ENCODE measurements at places on chromosomes 5 and 9.

DNA sequence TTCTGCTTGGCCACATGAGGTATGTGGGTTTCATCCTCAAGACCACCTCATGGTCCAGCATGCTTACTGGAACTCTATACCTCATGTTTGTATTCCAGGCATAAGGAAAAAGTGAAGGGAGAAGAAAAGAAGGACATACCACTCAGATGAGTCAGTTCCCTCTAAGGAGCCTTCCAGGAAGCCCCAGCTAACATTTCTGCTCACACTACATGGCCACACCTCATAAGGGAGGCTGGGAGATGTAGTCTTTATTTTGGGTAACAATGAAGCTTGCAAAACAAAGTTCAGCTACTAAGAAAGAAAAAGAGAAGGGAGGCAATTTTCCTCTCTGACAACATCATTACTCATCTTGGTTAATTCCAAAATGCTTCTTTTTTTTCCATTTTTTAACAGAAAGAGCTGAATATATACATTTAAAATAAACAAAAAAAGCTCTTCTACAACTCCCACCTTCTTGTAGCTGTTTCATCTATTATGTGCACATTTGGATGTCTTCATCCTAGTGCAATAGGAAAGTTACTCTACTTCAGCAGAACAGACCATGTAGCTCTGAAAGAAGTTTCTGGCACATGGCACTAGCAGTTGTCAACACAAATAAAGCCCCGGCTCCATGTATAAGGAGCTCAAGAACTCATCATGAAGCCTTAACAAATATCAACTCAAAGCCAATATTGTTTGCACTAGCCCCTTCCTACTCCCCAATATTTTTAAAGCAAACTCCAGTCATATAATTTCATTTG is 123.6 kb upstream of the CCDC112 start:
- no peak for DNase-seq

DNA sequence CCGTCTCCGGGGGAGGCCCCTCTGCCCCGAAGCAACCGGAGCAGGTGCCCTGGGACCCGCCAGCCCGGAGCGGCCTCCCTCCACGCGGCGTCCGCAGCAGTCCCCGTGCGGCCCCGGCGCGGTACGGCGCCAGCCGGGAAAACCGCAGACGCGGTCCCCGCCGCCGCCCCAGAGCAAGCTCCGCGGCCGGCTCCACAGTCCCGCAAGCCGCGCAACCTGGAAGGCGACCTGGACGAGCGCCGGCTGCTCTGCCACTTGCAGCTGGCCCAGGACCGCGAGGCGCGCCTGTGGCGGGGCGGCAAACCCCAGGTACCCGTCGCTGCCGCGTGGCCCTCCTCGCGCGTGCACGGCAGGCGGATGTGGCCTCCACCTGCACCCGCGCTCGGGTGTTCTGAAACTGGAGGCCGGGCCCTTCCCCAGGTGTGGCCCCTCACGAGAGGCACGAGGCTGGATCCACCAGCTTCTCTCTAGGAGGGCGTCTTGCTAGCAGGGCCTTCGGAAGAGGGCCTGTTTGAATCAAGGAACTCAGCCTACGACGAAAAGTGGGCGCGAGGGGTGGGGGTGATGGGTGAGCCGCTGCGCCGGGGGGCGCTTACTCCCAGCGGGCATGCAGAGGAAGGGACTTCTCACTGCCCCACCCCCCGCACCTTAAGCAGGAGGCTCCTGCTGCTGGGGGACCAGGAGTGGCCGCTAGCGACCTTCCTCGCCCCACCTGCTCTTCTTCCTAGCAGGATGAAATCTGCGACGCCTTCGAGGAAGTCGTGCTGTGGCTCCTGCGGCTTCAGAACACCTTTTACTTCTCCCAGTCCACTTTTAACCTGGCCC is 602 bp downstream of the CCNI2 start:
- DNase-seq: no peak

GRCh38 chr5:104456122-104456521 is 893.5 kb upstream of the NUDT12 start:
- no peak for DNase-seq

- DNase-seq: no peak
Measured at GRCh38 chr9:92562461-92562967, 26.7 kb upstream of the ECM2 start.

- DNase-seq: no peak
Measured at GRCh38 chr5:83864652-83865051, 144.0 kb upstream of the HAPLN1 start.

DNA sequence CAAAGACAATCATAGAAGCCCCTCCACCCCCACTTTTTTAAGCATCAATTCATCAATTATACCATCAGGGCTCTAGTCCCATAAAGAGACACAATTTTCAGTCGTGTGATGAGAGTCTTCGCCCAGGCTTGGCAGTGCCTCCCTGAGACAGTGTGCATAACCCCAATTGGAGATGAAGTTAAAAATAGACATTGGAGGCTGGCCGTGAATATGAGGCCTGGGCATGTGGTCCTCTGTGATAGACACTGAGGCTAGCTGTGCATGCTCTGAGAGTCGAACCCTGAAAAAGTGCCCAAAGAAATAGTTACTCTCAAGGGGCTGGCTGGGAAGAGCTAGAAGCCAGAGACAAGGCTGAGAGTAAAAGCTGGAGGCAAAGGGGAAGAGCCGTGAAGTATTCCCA is 248.6 kb upstream of the NR4A3 start:
- DNase-seq: no peak

- DNase-seq: no peak
Measured at GRCh38 chr9:113675475-113675941, 200.6 kb upstream of the ZNF618 start.

Data from NCI-H510A treated with DMSO at 0.1 percent for 48 hours (cell line).